Bronchial smooth muscle cell (primary cell): ENCODE measurements at places on chromosomes 7 and 10. TPM values are rescaled to one million over a fixed set of nuclear protein-coding genes. Genes with fewer than 3 reads are reported as not detected.

The UPK3B gene
- total RNA-seq = 0.32 TPM in 1 of 2 replicates, not detected in the other

The TUBAL3 gene
- total RNA-seq = not detected in 2 replicates

The GATA3 gene
- total RNA-seq = not detected in 2 replicates

The ZWINT gene
- 1.8 and 8.7 TPM in 2 replicates for total RNA-seq

The EDRF1 gene
- total RNA-seq = 14.5 and 21.0 TPM in 2 replicates

The SPACDR gene
- total RNA-seq = 0.17 and 0.32 TPM in 2 replicates

The C7orf33 gene
- total RNA-seq = not detected in 2 replicates

The DNAAF5 gene
- total RNA-seq = 7.9 and 10.2 TPM in 2 replicates

The CDHR1 gene
- not detected in 2 replicates for total RNA-seq

The ELOVL3 gene
- 0.47 and 0.69 TPM in 2 replicates for total RNA-seq

The SDK1 gene
- total RNA-seq = 1.4 and 7.8 TPM in 2 replicates

The CPXM2 gene
- 9.3 and 41.5 TPM in 2 replicates for total RNA-seq

The SEC31B gene
- 3.3 and 3.9 TPM in 2 replicates for total RNA-seq

The VAX1 gene
- total RNA-seq = not detected in 2 replicates

The HGF gene
- total RNA-seq = 59.0 and 126 TPM in 2 replicates

The CARD11 gene
- total RNA-seq = under 0.01 TPM in 1 of 2 replicates, not detected in the other

The GPRIN2 gene
- total RNA-seq = not detected in 2 replicates

The NOC3L gene
- 11.6 and 17.2 TPM in 2 replicates for total RNA-seq

The GATAD1 gene
- 13.7 and 23.0 TPM in 2 replicates for total RNA-seq

The NPC1L1 gene
- total RNA-seq = under 0.01 and 0.09 TPM in 2 replicates

The TDRD1 gene
- 0.16 TPM in 1 of 2 replicates, not detected in the other for total RNA-seq

The TAS2R5 gene
- total RNA-seq = 0.43 and 0.79 TPM in 2 replicates

The GCK gene
- total RNA-seq = 1.1 and 3.2 TPM in 2 replicates

The ARHGEF35 gene
- 2.5 and 2.7 TPM in 2 replicates for total RNA-seq

The CCDC7 gene
- total RNA-seq = 9.9 and 18.0 TPM in 2 replicates

The NUDT5 gene
- 49.0 and 56.8 TPM in 2 replicates for total RNA-seq

The RNF133 gene
- total RNA-seq = 0.16 and 0.34 TPM in 2 replicates

The OPN1SW gene
- total RNA-seq = not detected in 2 replicates

The LRIT1 gene
- total RNA-seq = not detected in 2 replicates

The LEP gene
- total RNA-seq = not detected in 2 replicates

The PAX4 gene
- not detected in 2 replicates for total RNA-seq

The NAT16 gene
- total RNA-seq = not detected in 2 replicates

The AOC1 gene
- not detected in 2 replicates for total RNA-seq

The SLC13A4 gene
- 0.16 and 0.26 TPM in 2 replicates for total RNA-seq

The PRKG1 gene
- total RNA-seq = 28.5 and 39.7 TPM in 2 replicates

The CALML5 gene
- 0.17 TPM in 1 of 2 replicates, not detected in the other for total RNA-seq

The BLNK gene
- total RNA-seq = 0.09 and 0.16 TPM in 2 replicates

The PLEKHS1 gene
- total RNA-seq = not detected in 2 replicates

The LGI1 gene
- 0.26 TPM in 1 of 2 replicates, not detected in the other for total RNA-seq

The SLC29A4 gene
- total RNA-seq = 1.7 and 6.1 TPM in 2 replicates

The CYP17A1 gene
- not detected in 2 replicates for total RNA-seq

The SFRP5 gene
- total RNA-seq = not detected in 2 replicates

The TMEM213 gene
- not detected in 2 replicates for total RNA-seq

The PPP1R17 gene
- total RNA-seq = under 0.01 TPM in 1 of 2 replicates, not detected in the other

The CRYGN gene
- 0.26 and 0.47 TPM in 2 replicates for total RNA-seq

The TAS2R4 gene
- 0.79 and 1.3 TPM in 2 replicates for total RNA-seq

The GPR26 gene
- total RNA-seq = not detected in 2 replicates

The PPP1R3C gene
- total RNA-seq = 125 and 167 TPM in 2 replicates

The MYL10 gene
- not detected in 2 replicates for total RNA-seq

The EGFR gene
- 31.7 and 35.5 TPM in 2 replicates for total RNA-seq

The KCNMA1 gene
- total RNA-seq = 41.6 and 70.6 TPM in 2 replicates

The WEE2 gene
- total RNA-seq = 0.17 TPM in 1 of 2 replicates, not detected in the other

The VENTX gene
- total RNA-seq = not detected in 2 replicates
